Right ventricle myocardium inferior (tissue), 1 donor: ENCODE measurements at places on chromosomes 13 and 19. TPM values are rescaled to one million over a fixed set of nuclear protein-coding genes. Genes with fewer than 3 reads are reported as not detected.
A peak's percentile ranks its signal among the peaks of the same experiment; 100 is the strongest.

Gene ZNF99
- 0.08 TPM for total RNA-seq

GRCh38 chr13:95650696-95651095 lies 6.2 kb upstream of the DZIP1 start:
- no peak for DNase-seq

Gene CCDC70
- not detected for total RNA-seq

- no peak for DNase-seq
These were observed 27.4 kb downstream of the LATS2 start for GRCh38 chr13:21033856-21034602.

Gene LAIR1
- 9.1 TPM for total RNA-seq

DNA sequence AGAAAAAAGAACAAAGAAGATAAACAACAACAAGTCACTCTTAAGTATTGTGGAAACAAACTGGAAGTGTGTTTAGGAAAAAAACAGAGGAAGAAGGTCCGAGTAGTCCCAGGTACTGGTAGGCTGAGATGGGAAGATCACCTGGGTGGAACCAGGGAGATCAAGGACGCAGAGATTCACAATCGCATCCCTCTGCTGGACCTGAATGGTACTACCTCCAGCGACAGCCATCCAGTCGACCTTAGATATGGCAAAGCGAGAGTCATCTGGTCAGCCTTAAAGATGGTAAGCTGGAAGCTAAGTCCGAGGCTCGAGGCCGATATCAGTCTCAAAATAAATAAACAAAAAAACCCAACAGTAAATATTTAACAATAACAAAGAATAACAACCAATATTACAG lies 44.9 kb upstream of the ZNF91 start:
- no peak for DNase-seq

Gene ERICH6B
- total RNA-seq = not detected

DNA sequence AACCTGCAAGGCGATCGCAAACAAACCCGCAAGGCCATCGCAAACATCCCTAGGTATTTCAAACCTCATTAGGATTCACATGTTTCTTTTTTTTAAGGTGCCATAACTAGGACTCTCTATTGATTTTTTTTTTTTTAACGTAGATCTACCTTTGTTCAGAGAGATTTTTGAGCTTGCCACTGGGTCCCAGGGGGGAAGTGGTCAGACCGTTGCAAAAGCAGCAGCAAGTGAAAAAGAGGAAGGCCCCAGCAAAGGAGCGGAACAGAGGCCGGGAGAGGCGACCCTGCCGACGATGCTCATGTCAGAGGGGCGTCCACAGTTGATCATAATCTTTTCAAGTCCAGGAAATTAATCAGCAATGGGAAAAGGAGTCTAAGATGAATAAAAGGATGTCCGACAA lies 32.7 kb upstream of the FLT1 start:
- peak; percentile 70 for DNase-seq

Gene CFAP97D2
- total RNA-seq = not detected

DNA sequence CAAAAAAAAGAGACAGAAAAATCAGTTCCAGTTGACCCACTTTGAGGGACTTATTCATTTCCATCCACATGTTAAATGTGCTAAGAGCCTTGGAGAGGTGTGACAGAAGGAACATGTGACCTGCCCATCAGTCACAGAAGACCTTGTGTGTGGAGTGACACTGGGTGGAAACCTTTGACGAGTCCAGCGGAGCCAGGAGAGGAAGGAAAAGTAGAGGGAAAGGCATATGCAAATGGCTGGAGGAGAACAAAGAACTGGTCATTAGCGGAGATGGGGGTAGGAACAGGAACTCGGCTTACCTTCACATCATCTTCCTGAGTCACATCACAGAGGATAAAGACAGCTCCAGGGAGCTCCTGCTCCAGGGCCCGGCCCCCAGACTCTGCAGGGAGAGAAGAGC lies 2.3 kb downstream of the HSD17B14 start:
- no peak for DNase-seq

- DNase-seq = no peak
These were observed 12.6 kb downstream of the CHERP start for GRCh38 chr19:16529466-16530144.

- peak; percentile 26 for DNase-seq
These were observed 9.9 kb downstream of the SHKBP1 start for GRCh38 chr19:40586611-40587010.

DNA sequence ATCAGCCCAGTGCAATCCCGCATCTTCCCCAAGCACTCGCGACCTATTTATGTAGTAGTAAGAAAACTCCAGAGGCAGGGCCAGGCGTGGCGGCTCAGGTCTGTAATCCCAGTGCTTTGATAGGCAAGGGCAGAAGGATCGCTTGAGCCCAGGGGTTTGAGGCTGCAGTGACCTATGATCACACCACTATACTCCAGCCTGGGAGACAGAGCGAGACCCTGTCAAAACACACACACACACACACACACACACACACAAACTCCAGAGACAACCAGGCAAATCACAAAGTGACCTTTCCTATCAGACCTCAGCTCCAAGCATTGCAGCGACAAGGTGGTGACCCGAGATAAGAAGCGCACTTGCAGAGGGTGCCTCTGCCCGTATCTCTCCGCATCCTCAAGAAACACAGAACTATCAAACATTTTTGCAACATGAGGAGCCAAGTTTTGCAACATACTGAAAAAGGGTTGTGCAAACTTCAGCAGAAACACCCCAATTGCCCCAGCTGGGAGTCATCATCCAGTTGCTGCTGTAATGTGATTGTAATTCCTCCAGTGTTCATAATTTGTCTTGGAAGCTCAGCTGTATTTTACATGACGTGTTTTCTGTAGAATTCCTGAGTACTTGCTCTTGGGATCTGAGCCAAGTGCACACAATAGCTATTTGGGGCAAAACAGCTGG lies 8.7 kb upstream of the KLF2 start:
- no peak for DNase-seq

DNA sequence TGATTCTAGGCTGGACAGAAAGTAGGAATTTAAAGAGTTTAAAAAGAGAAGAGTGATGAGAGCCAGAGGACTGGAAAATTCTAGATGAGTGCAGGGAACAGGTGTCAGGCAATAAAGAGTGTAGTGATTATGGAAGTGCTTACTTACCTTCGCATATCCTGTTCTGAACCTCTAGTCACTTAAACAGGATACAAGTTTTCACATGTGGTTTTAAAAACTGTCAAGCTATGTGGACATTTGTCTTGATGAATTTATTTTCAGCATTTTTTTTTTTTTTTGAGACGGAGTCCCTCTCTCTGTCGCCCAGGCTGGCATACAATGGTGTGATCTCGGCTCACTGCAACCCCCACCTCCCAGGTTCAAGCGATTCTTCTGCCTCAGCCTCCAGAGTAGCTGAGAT lies 34.3 kb upstream of the IL17D start:
- DNase-seq = no peak

GRCh38 chr19:10593148-10593547 lies 6.0 kb upstream of the AP1M2 start:
- DNase-seq = no peak

Gene ZFP14
- total RNA-seq = 3.2 TPM

DNA sequence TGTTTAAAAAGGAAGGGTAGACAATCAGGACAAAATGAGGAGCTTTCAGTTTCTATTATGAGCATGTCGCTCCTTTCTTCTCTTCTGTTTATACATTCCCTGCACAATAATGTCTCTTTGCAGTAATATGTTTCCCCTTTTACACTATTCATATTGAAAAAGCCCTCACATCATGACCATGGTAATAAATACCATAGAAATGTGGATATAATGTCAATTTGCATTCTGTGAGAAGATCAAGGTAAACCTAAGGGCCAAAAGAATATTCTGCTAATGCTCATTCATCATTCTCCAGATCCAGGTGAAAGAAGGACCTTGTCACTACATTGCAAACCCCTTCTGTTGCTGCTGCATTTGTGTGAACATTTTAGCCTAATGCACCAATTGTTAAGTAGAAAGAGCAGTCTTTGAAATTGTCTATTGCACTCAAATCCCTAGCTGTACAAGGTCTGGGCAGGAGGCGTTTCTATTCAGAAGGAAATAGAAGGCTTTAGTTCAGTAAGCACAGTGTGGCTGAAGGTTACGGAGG lies 117.6 kb upstream of the SOX21 start:
- DNase-seq = no peak

Gene C19orf18
- total RNA-seq = 2.2 TPM

DNA sequence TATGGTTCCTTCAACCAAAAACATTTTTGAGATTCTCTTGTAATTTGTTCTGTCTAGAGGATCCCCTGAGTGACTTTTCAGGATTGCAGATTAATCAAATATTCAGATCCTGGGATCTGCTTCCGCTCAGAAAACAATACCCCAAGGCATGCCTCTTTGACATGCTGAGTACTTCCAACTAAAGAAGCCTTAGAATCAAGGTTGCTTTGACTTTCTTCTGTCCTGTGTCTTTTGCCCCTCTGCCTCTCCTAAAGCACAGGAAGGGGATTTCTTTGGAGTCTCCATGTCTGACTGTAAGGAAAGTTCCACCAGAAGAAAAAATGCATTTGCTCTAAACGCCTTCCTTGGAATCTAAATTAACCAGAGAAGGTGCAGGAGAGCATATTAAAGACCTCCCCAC lies 431.5 kb downstream of the FGF14 start:
- no peak for DNase-seq

DNA sequence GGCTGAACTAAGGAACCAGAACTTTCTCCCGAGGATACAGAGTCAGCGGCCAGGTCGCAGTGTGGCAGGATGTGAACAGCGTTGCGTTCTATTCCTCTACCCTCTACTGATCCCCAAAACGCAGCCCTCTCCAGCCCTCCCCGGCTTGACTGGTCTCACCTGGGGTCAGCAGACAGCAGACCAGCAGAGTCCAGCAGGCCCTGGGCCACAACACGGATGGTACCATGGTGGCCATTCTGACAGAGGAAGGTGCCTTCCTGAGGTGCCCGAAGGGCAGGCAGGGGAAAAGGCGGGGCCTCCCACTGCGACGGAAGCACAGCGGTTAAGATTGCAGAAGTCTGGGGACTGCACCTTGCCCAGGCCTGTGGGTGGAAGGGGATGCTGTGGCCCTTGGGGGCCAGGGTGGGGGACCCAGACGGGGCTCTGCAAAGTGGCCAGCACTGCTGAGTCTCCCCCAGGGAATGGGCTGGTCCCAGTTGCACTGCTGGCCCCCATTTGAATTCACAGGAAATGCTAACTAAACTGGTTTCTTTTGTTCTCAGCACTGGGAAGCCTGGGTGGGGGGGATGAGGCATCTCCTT lies at the start of gene ICAM3:
Gene ICAM3 (minus strand): TSS at position 245 of the 581 bp plus-strand sequence. CDS start 10 bp downstream, at position 235.
- DNase-seq = peak; percentile 83

- DNase-seq = no peak
These were observed 53.5 kb downstream of the TNFSF13B start for GRCh38 chr13:108323031-108323430.

DNA sequence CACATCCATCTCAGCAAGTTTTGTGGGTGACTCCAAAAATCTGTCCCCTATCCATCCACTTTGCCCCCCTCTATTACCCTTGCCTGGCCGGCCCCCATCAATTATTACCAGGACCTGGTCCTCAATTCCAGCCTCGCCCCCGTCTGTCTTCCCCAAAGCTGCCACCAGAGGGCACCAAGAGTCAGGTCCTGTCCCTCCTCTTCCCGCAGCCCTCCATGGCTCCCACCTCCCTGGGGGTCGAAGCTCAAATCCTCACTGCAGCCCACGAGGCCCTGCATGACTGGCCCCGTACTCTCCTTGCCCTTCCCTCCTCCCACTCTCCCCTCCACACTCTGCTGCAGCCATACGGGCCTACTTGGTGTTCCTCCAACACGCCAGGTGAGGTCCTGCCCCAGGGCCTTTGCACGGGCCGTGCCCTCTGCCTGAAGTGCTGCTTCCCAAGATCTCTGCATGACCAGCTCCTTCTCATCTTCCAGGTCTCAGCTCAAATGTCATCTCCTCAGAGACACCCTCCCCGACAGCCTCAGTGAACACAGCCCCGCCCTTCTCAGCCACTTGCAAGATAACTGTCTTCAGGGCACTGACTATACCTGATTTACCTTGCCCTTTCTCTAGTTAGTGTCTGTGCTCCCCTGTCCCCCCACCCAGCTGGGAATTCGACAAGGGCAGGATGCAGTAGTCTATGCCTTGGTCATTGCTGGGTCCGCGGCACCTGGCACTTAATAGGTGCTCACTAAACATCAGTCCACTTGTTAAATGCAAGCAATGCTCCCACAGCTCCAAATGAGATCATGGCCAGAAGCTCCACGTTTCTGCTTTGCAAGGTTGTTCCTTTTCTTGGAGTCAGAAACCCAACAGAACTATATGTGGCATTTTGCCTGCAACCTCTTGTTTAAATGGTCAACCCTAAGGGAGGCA lies 16.8 kb upstream of the SEMA6B start:
- DNase-seq = peak; percentile 86

- DNase-seq = no peak
These were observed 15.1 kb downstream of the CC2D1A start for GRCh38 chr19:13920940-13921747.
